Activated CD4-positive, alpha-beta T cell treated with anti-CD3 and anti-CD28 coated beads for 36 hours (primary cell): ENCODE measurements at places on chromosomes 11 and 22. TPM values are rescaled to one million over a fixed set of nuclear protein-coding genes. Genes with fewer than 3 reads are reported as not detected.

The BMAL1 gene
- total RNA-seq, result 18.6 TPM

The PATE2 gene
- 0.16 TPM for total RNA-seq

The KIRREL3 gene
- total RNA-seq, result not detected

The EMID1 gene
- total RNA-seq, result not detected

The OR8A1 gene
- not detected for total RNA-seq

The MUC5AC gene
- total RNA-seq, result not detected
